ENCODE measurements at places on chromosomes 16 and 17. TPM values are rescaled to one million over a fixed set of nuclear protein-coding genes. Genes with fewer than 3 reads are reported as not detected.
A peak's percentile ranks its signal among the peaks of the same experiment; 100 is the strongest.

UBFD1 gene
- 61.4 TPM for total RNA-seq

IL21R gene
- 0.05 TPM for total RNA-seq

MAPT gene
- total RNA-seq: 28.6 TPM

SLC52A1 gene
- not detected for total RNA-seq

MT1G gene
- total RNA-seq: not detected

KRTAP2-2 gene
- not detected for total RNA-seq

MIEF2 gene
- total RNA-seq: 37.0 TPM

PYY gene
- not detected for total RNA-seq

DNA sequence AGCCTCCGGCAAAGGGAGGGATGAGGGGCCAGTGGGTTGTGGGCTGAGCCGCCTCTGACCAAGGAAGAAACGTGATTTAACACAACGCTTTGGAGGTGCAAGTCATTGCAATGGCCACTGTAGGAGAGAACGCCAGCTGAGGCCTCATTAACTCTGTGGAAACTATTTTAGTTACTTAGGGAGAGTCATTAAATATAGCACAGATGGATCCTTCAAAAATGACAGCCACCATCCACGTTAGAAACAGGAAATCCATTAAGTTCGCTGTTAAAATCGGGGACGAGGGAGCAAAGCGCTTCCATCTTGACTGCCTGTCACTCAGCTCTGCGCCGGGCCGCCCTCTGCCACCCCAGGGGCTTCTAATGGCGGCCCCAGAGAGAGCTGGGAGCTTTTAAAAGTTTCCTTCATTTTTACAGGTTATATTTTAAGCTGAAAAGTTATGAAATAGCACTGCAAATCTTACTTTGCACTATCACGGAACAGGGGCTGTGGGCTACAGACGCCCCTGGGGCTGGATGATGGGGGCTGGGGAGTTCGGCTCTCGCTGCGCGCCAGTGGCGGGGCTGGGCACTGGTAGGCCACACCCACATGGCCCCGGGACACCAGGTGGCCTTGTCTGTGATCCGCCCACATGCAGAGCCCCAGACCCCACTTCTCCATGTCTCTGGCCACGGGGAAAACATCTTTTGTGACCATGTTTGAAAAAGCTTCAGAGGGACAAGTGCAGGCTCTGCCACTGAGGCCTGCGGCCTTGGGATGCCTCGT, 54.6 kb downstream of the LMF1 start:
- no peak for DNase-seq

DNA sequence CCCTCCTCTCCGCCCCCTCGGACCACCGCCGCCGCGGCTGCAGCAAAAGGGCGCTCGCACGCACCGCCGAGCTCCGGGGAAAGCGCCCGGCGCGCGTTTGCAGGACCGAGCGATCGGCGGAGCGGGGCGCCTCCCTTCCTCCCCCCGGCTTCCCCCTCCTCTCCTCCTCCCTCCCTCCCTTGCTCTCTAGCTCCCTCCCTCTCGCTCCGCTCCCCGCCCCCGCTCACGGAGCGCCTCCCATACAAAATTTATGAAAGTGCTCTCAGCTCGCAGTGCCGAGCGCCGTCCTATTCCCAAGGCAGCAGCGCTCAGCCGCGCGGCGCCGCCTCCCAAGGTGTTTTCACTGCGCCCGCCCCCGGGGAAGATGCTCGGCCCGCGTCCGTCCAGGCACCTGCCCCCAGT, at the start of gene RTN4RL1:
Gene RTN4RL1, minus strand, starts transcription at position 115 of the 402 bp plus-strand sequence. CDS start 469 bp downstream, outside the sequence.
- peak; percentile 78 for DNase-seq

DNA sequence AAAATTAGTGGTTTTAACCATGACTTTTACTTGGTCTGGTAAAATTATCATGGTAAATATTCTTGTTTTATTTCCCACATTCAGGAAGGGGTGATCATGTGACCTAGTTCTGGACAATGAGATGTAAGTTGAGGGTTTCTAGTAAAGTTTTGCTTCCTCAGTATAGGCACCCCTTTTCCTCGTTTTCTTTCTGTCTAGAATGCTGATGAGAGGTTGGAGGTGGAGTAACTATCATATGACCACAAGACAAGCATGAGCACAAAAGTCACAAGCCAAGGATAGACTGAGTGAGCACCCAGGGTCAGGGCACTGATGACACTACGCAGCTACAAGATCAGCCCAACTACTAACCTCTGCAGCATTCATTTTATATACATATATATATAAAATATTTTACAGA, 53.9 kb downstream of the MYO1D start:
- no peak for DNase-seq

GRCh38 chr17:7124923-7125322, 10.3 kb upstream of the ASGR2 start:
- no peak for DNase-seq

DNA sequence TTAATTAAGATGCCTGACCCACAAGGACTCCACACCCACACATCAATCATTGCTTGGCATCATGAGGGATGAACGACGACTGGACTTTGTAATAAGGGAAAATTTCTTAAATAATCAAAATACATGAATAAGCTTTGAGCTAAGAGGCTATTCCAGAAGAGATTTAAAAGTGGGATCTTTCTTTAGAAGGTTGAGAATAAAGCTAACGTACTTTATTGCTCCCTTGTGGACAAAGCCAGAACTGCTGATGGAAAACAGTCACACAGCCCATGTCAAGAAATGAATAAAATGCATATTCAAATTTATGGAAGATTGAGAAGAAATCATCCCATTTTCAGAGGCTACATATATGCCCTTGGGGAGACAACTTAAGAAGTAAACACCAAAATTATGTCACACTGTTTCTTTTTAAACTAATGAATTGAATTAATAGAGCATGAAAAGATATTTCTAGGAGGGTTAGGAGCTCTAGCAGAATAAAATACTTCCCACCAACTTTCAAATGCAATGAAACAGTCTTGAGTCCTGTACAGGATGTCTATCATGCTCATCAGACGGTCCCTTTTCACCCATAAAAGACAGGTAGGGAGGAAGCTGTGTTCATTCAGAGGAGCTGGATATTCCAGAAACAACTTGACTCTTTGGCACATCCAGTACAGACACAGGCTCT, 60.2 kb upstream of the PHOSPHO1 start:
- no peak for DNase-seq

GRCh38 chr16:85491798-85492294, 121.3 kb upstream of the GSE1 start:
- peak; percentile 76 for DNase-seq

DNA sequence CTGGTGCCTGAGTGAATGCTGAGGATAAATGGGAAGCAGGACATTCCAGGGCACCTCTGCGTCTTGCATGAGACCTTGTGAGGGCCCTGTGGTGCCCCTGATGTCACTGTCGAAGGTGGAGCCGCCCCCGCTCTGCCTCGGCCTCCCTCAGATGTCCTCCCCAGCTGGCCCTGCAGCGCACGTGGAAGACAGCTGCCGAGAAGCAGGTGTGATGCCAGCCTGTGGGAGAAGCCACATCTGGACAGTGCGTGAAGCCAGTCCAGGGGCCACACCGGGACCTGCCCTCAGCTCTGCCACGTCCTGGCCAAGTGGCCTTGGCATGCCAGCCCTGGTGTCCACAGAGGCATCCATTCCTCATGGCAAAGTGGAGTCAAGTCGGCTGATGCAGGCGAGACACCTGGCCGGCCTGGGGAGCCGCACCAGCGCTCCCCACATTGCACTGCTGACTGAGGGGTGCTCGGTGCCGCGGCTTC, 21.6 kb upstream of the METRNL start:
- no peak for DNase-seq

DNA sequence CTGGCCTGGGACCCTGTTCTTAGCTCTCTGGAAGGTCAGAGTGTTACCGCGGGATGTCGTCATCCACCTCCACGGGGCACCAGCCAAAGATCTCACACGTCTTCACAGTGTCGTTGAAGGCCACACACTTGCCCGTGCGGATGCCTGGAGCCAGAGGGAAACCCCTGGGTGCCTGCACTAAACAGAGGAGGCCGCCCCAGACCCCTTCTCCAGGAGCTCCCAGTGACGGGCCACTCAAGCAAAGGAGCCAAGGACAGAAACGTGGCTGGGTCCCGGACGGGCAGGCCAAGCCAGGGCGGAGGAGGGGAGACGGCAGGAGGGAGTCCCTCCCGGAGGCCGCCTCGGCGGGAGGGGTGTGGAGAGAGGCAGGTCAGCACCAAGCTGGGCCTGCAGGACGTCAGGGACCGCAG, 11.0 kb upstream of the CAMKK1 start:
- DNase-seq: no peak

DNA sequence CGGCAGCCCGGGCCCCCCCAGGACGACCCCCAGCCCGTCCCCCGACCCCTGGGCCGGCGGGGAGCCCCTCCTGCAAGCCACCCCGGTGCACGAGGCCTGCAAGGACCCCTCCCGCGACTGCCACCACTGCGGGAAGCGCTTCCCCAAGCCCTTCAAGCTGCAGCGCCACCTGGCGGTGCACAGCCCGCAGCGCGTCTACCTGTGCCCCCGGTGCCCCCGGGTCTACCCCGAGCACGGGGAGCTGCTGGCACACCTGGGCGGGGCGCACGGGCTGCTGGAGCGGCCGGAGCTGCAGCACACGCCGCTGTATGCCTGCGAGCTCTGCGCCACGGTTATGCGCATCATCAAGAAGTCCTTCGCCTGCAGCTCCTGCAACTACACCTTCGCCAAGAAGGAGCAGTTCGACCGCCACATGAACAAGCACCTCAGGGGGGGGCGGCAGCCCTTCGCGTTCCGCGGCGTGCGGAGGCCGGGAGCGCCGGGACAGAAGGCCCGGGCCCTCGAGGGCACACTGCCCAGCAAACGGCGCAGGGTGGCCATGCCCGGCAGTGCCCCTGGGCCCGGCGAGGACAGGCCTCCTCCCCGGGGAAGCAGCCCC, 15.6 kb upstream of the ZFPM1 start:
- DNase-seq: peak; percentile 51

- no peak for DNase-seq
These were observed 35.3 kb upstream of the XYLT2 start for GRCh38 chr17:50310455-50311111.

DNA sequence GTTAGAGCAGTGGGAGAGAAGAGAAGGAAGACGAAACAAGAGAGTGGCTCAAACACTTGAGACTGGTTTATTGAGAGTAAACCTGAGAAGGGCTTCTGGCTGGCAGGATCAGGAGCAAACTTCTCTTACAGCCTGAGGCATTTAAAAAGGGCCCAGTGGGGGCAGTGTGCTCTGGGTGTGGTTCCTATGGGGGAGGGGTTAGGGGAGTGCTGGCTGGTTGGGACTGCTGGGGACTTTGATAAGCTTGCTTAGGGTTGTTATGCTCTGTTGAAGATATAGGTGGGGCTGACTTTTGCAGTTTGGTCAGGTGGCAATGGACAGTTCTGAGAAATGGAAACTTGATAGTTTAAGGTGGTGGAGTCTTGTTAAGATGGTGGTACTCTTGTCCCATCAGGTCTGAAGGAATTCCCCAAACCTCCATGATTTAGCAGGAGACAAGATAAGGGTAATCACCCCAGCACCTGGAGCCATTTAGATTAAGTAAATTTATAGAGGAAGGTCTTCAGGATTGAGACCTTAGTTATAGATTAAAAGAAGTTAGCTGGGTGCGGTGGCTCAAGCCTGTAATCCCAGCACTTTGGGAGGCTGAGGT, 79.3 kb downstream of the EMP2 start:
- DNase-seq: no peak

DNA sequence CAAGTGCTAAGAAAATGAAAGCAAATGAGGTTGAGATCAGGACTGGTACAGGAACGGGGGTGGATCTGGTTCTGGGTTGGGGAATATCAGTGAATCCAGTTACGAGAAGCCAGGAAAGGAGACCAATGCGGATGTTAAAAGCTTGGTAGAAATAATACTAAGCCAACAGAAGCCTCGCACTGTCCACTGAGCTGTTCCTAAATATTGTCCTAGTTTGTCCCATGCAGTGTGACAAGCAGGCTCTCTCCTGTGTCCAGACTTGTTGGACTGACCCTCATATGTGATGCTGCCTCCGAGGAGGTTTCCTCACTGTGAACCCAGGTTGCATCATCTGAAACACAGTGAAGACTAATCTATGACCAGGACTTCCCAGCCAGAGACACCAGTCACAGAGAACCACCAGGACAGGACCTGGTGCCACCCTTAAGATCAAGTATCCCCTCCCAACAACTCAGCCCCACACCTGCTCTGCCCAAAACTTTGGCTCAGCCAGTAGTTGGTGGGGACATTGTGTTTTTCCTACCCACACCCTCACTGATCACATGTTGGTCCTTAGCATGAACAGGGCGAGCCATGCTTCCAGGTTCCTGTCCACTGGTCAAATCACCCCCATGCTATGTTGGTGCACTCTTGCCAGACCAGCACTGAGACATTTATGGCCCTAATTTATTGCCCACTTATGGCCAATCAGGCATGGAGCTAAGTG, 32.7 kb upstream of the SCNN1B start:
- DNase-seq: no peak

DNA sequence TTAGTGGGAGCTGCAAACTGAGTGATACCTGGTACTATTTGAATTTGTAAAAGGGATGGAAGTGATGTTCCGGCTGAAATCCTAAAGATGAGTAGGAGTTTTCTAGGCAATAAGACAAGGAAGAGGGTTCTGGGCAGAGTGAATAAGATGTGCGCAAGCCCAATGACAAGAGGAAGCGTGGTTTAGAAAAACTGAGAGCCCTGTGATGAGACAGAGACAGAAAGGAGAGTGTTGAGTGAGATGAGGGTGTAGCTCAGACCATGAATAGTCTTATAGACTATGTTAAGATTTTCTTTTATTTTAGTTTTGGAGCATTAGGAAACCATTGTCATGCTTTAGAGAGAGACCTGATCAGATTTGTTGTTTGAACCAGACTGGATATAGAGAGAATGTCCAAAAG, 50.2 kb downstream of the COX10 start:
- DNase-seq: no peak

- no peak for DNase-seq
These were observed 53.9 kb downstream of the AP2B1 start for GRCh38 chr17:35641032-35641431.

DNA sequence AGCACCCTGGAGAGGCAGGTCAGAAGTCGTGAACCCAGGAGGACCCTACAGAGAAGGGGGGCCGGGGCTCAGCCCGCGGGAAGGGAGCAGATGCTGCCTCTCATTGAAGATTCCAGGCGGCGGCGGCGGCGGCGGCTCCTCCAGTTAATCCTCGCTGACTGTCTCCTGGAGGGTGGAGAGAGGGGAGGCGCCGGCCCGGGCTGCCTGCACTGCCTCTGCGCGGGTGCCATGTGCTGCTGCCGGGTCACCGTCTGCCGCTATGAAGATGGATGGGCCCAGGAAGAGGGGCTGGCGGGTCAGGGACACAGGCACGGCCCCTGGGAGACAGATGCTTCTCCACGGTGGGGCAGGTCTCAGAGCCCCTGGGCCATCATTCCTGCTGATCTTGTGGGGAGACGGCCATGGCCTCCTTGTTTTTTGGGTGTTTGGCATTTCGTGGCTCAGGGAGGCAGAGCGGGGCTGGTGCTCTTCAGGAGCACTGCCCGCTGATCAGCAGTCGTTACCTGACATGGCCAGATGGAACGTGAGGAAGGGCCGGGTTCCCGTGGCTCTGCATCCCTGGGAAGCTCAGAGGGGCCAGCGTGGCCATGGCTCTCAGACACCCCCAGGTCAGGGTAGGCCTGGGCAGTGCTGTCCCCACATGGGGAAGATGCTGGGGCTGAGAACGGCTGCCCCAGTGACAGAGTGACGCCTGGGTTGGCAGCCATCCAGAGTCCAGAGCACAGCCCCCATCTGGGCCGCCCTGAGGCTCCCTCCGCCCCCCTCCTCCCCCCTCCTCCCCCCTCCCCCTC, 36.1 kb downstream of the GINS2 start:
- DNase-seq: peak; percentile 47

GRCh38 chr17:41527063-41528023, 765 bp downstream of the KRT19 start:
- no peak for DNase-seq

All from left ventricle myocardium inferior (tissue), 1 donor.